Thoracic aorta (tissue), 2 donors: ENCODE measurements at places on chromosomes 16 and 17.

GRCh38 chr16:84572096-84572495 is 45.8 kb downstream of the COTL1 start:
- no peak for DNase-seq

GRCh38 chr17:79051306-79051705 is 23.3 kb upstream of the ENGASE start:
- DNase-seq: no peak

- DNase-seq: no peak
Observed at GRCh38 chr17:66667491-66668030, 167.4 kb upstream of the CACNG5 start.

GRCh38 chr17:56457501-56457900 is 136.0 kb upstream of the NOG start:
- no peak for DNase-seq

DNA sequence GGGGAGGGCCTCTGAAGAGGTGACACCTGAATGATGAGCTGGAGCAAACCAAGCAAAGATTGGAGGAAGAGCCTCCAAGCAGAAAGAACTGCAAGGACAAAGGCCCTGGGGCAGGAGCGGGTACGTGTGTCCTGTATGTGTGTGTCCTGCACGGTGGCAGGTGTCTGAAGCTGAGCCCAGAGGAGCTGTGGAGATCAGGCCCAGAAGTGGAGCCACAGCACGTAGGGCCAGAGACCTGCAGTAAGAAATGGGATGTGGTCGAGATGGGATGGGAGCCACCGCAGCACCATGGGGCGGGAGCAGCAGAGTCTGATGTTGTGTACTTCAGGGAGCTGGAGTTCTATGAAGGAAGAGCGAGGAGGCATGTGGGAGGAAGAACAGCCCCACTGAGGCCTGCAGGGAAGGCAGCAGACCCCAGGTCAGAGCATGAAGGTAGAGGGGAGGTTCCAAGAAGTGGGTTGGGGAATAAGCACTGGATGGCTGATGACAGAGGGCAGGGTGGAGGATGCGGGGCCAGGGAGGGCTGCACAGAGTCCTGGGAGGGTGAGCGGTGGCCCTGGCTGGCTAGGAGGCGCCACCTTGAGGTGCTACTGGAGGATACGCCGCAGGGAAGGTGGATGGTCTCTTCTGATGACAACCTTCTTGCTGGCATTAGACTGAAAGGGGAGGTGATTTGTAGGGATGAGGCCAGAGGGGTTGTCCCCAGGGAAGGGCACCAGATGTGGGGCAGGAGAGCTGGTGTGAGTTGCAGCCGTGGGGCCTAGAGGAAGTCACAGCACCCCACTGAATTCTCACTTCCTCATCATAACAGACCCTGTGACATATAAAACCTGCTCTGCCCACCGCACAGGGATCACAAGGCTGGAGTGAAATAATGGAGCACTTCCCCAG is 10.6 kb upstream of the CETP start:
- no peak for DNase-seq
